ENCODE measurements at places on chromosomes 1 and 21.

DNA sequence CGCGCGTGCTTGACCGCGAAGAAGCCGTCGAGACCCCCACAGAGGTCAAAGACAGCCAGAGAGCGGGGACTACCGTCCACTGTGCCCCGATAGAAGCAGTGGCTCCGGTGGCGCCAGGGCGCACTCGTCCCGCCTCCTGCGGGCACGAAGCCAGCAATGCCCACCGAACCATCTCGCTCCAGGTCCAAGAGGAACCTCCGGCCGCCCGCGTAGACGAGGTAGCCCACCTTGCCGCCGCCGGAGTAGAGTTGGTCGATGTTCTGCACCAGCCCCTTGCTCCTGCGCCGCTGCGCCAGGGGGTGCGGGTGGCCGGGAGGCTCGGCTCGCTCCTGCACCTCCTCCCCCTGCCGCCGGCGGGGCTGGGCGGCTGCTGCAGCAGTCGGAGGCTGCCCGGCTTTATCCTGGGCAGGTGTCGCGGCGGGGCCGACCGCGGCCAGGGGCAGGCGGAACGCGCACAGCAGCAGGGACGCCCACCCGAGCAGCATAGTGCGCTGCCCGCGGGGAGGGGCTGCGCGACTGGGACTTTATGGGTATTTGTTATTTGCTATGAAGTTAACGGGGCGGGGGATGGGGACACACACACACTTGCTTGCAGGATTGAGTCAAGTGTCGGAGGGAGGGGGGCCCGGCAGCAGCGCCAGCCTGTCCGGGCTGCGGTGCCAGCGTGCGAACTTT is 844 bp downstream of the ADAMTS5 start:
- no peak for DNase-seq

DNA sequence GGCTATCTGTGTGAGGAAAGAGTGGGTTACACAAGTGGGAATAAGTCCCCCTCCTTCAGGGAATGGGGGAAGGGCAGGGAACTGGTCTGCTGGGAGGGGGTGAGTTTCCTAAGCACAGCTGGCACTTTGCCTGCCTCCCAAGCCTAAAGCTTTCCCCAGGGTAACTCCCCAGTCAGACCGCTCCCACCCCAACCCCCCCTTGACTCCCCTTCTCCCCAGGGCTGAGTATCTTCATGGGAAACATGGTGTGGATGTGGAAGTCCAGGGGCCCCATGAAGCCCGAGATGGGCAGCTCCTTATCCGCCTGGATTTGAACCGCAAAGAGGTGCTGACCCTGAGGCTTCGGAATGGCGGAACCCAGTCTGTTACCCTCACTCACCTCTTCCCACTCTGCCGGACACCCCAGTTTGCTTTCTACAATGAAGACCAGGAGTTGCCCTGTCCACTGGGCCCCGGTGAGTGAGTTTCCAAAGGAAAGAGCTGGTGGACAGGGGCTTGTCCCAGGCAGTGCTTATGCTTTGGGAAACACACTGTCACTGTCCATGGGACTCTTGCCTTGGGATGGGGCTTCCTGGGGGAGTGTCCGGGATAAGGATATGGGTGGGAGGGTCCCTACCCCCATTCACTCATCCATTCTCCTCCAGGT is 14.9 kb downstream of the MOV10 start:
- no peak for DNase-seq

- DNase-seq, result no peak
These were observed 711 bp upstream of the TESK2 start for GRCh38 chr1:45491487-45492260.

DNA sequence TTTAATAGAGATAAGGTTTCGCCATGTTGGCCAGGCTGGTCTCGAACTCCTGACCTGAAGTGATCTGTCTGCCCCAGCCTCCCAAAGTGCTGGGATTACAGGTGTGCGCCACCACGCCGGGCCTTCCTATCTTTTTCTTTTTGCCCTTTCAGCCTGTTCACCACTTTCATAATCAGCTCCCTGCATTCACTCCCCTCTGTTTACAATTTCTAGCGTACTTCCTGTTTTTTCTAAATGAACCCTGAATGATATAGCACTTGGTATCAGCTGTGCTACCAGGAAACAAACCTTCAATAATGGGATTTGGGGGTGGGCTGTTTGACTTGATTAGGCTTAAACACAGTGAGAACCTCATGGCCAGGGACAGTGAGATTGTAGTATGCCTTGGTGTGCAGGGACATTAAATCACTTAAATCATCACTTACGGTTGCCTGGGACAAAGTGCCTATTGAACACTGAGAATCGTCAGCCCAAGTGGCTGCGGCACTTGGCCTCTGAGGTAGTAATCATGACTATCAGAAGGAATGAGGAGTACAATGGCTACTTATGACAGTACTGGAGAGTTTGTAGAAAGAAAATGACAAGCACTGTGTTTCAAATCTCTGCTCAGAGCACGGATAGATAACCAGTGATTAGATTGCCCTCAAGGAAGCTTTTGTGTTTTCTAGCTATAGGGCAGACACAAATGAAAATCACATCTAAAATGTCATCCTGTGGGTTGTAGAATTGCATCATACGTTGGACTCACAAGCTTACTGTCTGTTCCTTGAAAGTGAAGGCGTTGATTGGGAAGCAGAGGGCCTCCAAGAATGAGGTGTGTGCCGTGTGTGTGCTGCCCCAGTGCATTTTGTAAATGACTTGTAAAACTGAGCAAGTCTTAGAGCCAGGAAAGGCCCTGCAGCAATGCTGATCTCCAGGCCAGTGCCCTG is 661.8 kb downstream of the MATN1 start:
- DNase-seq, result no peak

DNA sequence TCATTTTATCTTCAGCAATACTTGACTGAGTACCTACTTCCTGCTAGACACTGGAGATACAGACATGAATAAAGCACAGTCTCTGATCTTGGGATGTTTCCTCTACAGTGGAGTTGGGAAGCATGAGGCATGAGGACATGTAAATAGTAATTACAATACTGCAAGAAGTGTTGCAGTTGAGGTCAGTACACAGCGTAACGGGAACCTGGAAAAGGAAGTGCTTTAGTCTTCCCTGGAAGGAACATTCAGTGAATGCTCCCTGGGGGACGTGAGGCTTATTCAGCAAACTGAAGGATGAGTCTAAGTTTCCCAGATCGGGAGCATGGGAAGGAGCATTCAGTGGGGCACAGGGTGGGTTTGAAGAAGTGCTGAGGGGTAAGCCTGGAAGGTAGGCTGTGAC is 112.4 kb downstream of the PIK3R3 start:
- DNase-seq, result no peak

GRCh38 chr1:155760751-155761475 is 72.0 kb downstream of the DAP3 start:
- no peak for DNase-seq

- no peak for DNase-seq
These were observed 30.1 kb downstream of the TOMM20 start for GRCh38 chr1:235098547-235098946.

DNA sequence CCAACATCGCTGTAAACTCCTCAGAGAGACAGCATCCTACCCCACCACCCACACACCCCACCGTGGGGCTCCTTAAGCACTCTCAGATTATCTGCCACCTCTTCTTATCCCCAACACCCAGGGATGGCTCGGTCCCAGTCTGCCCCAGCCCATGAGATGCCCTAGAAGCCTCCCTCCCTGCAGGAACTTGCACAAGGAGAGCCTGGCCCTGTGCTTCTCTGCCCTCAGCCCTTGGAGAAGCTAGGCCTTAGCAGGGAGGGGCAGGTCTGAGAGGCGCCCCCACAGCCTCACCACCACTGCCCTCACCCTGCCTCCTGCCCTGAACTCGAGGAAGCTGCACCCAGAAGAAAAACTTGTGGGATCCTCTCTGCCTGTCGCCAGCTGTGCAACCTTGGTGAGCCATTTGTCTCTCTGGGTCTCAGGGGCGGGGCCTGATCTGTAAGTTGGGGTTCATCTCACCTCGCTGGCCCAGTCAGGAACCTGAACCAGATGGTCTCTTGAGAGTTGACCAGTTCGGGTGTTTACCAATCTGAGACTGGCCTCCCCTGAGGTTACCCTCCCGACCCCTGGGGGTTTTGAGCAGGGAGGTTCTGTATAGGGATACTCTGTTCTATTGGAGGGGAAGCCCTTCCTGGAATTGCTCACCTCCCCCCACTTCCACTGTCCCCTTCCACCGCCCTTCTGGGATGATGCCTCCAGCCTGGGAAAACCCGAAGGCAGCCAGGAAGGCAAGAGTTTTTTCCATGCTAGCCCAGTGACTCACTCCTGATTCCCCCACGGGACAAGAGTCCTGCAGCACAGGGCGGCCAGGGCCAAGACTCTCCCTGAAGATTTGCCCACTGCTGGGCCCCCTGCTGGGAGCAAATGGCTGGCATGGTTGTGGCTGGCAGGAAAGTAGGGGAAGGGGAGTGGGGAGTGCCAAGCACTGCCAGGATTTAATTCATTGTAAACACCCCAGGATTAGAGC is at the start of gene S100A3:
TSS of gene S100A3 (minus strand) at position 537 of the 967 bp plus-strand sequence. CDS start 773 bp downstream, outside the sequence.
- no peak for DNase-seq

DNA sequence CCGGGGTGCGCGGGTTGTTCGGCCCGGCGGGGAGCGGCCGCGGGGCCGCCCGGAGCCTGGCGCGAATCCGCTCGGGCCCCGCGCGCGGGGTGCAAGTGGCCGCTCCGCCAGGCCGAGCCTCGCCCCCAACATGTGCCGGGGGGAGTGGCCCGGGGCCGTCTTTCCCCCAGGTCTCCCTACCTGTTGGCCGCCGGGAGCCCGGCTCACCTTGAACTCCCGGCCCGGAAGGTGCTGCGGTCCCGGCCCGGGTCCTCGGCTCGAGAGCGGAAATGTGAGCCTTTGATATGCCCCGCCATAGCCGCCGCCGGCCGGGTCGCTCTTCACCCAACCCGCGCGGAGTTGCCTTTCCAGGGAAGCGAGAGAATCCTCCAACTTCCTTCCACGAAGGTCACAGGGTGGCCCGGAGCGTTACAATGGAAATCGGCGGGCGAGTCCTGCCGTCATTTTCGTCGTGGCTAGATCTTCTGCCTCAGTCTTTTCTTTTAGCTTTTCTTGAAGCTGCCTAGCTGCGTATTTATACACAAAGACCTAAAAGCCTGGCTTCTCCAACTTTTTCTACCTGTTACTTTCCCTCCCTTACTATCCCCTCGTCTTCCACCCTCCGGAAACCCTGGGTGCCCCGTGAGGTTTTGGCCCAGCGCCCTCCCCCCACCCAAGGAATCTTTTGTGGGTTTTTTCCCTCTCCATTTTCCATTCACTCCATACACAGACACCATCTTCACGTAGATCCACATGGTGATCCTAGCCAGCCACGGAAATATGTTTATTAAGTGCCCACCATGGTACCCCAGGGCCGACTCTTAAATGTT is 867 bp downstream of the PTGFRN start:
- no peak for DNase-seq

DNA sequence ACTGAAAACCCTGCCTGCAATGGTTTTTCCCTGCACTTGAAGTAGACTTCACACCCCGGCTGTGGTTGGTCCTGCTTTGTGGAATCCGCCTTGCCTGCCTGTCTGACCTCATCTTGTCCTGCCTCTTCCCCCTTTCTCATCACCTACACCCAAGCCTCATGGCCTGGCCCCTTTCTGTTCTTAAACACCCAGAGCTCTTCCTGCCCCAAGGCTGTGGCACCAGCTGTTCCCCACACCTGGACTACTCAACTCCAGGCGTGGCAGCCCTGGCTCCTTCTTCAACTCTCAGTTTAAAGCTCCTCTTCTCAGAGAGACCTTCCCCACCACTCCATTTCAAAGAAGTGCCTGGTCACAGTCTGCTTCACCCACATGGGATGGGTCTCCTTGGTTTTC is 27.0 kb downstream of the KIAA1614 start:
- DNase-seq, result no peak

GRCh38 chr1:27542463-27543273 is 52.7 kb upstream of the WASF2 start:
- DNase-seq, result no peak

- DNase-seq, result no peak
These were observed 112.9 kb downstream of the PTPN14 start for GRCh38 chr1:214438530-214438929.

- peak; percentile 31 for DNase-seq
These were observed 683 bp downstream of the LRRC8B start for GRCh38 chr1:89525169-89525855.

GRCh38 chr1:26148887-26149286 is 10.0 kb upstream of the FAM110D start:
- no peak for DNase-seq

DNA sequence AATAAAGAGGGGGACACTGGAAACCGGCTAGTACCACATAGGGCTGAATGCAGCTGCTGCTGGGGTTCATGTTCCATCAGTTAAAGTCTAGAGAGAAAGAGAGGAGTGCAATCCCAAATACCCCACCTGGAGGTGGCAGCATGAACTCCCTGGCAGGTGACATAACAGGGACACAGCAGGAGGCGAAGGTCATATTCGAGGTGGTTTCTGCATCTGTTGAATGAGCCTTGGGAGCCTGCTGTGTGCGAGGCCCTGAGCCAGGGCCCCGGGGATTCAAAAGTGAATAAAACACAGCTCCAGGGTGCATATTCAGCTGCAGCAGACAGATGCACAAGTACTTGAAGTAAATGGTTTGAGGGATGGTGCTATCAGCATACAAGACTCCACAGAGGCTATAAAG is 456.8 kb downstream of the SETD4 start:
- no peak for DNase-seq

- no peak for DNase-seq
These were observed 16.7 kb upstream of the NADK start for GRCh38 chr1:1794999-1795398.

DNA sequence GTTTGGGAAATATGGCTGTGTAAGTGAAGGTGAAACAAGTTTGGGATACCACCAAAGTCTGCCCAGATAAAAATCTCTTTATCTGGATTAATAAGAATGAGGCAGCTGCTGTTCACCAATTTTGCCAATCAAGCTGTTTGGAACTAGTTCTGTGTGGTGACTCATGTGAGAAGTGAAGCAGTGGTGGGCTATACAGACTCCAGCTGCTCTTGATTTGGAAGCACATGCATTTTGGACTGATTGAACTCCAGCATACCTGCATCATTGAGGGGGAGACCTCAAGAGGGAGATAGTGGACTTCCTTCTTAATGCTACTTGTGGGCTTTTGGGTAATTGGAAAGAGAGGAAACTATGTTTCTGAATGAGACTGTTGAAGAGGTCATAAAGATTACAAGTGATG is 99.2 kb upstream of the B3GALT2 start:
- no peak for DNase-seq

GRCh38 chr21:25637851-25638659 is 1.0 kb upstream of the JAM2 start:
- DNase-seq, result no peak

GRCh38 chr1:53303726-53304515 is 23.9 kb downstream of the LRP8 start:
- DNase-seq, result no peak

Data from AML-193 (cell line).